ENCODE measurements at places on chromosomes 2 and 18.

DNA sequence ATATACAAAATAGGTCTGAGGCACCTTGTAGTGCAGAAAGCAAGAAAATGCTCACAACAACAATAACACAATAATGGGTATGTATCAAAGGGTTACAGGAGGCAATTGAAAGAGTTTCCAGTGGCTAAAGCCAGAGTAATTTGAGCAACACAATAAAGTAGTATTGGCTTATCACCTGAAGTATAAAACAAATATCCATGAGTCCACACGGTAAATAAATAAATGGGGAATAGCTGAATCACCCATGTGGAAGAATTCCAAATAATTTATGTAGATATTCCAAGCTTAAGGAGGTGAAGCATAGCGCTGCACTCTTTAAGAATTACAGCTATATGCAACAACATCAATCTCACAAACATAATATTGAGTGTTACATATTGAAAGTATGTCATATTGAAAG is 110.8 kb downstream of the AFF3 start:
- no peak for DNase-seq

GRCh38 chr2:66789741-66790140 is 354.8 kb downstream of the MEIS1 start:
- DNase-seq = no peak

- DNase-seq = no peak
Observed at GRCh38 chr2:33321236-33321771, 155.1 kb upstream of the RASGRP3 start.

DNA sequence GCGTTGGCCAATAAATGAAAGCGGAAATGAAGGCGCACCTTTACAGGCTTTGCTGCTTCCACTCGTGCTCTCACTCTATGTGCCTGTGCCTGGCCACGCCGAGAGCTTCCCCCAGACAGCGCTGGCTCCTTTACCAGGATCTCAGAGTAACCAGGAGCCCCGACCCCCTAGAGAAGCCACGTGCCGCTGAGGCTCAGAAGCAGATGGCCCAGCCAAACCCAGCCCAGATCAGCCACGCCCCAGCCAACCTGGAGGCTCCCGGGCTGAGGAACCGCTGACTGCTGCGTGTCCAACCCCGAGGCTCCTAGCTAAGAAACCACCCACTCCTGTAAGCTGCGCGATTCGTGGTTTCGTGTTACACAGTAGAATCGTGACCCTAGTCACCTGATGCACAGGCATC is 199.3 kb downstream of the NCK2 start:
- no peak for DNase-seq

DNA sequence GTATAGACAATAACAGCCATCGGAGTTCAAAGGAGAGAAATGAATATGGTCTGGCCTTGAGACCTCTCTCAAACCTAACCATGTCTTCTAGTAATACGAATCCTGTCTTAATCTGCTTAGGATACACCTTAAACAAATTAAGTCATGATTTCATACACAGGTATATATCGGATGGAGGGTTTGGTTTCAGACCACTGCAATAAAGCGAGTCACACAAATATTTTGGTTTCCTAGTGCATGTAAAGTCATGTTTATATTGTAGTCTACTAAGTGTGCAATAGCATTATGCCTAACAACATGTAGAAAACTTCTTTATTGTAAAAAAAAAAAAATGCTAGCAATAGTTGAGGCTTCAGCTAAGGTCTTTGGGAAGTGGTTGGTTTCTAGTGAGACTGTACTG is 73.8 kb downstream of the EML6 start:
- no peak for DNase-seq

- DNase-seq = no peak
Observed at GRCh38 chr2:241108271-241109209, 6.5 kb upstream of the MTERF4 start.

DNA sequence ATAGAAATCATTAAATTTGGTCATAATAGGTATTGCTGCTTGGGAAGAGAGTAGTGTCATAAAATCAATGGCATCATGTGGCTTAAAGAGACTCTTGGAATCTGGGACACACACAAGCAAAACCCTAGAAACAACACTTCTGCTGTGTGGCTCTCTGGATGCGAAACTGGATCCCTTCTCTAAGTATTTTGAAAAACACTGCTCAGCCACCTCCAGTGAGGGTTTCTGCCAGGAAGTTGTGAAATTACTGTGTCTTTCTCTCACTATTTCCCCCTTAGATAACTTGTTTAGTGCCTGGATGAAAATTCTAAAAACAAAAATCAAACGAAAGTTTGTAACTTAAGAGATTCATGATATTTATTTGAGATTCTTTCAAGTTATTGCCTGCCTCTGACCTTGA is 163.8 kb downstream of the RHBDD1 start:
- DNase-seq = no peak
